CD8-positive, alpha-beta T cell (primary cell): ENCODE measurements at places on chromosomes 16 and 17.

GRCh38 chr17:17763136-17763535 lies 73.7 kb downstream of the SREBF1 start:
- DNase-seq, result no peak

- no peak for DNase-seq
Measured at GRCh38 chr17:80491478-80492342, 15.3 kb upstream of the NPTX1 start.

- peak; percentile 61 for DNase-seq
Measured at GRCh38 chr17:57956291-57957119, 1.3 kb upstream of the CUEDC1 start.

DNA sequence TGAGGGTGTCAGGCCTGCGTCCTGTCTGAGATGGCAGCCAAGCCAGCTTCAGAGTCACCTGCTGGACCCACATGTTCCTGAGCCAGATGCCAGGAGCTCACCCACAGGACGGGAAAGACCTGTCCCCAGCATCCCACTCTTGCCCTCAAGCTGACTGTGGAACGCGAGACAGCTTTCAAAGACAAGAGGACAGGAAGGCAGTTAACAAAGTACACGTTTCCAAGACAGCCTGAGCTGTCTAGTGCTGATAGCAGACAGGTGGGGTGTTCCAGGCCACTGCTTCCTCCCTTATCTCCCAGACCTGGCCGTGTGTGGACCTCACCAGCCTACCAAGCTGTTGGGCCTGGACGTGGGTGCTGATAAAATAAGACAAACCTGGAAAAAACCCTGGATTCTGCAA lies 13.2 kb downstream of the CMTM3 start:
- no peak for DNase-seq

- DNase-seq, result no peak
Measured at GRCh38 chr17:73227379-73227778, 34.3 kb downstream of the CPSF4L start.

DNA sequence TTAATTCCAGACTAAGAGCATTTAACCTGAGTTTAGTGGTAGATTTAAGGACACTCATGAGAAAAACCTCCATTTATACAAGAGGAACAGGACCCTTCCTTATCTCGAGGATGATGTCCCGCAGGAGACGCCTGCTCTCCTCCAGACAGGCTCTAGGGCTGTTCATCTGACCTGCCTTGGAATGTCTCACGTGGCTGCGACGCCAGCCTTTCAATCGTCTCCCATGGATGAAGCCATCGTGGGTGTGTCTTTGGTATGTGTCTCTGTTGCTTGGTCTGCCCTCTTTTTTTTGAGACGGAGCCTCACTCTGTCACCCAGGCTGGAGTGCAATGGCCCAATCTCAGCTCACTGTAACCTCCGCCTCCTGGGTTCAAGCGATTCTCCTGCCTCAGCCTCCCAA lies 16.5 kb downstream of the CHMP6 start:
- no peak for DNase-seq

GRCh38 chr16:72517154-72517553 lies 345.2 kb upstream of the PMFBP1 start:
- no peak for DNase-seq

DNA sequence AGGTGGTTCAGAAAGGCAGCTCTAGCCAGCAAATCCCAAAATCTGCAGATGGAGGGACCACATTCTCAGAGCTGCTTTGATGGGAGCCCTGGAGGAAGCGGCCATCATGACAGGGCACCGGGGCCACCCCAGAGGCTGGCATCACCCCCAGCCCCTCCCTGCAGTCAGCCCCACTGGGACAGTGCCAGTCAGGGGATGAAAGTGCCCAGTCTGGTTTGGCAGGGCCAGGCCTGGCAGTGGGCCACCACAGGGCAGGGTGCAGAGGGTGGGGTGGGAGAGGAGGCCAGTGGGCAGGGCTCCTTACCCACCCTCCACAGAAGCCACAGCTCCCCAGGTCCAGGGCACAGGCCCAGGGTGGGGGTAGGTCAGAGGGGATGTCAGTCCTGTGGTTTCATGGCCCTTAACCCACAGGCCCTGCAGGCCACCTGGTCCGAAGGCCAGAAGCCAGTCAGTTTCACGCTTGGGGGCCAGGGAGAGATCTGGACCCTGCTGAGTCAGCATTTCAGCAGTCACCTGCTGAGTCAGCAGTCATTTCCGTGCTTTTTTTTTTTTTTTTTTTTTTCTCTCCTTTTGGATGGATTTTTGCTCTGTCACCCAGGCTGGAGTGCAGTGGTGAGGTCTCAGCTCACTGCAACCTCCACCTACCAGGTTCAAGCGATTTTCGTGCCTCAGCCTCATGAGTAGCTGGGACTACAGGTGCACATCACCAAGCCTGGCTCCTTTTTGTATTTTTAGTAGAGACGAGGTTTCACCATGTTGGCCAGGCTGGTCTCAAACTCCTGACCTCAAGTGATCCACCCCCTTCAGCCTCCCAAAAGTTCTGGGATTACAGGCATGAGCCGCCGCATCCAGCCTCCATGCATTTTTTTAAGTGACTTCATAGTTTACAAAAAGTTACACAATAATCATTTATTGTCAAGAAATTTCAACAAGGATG lies 10.4 kb downstream of the SLC25A10 start:
- DNase-seq, result no peak

DNA sequence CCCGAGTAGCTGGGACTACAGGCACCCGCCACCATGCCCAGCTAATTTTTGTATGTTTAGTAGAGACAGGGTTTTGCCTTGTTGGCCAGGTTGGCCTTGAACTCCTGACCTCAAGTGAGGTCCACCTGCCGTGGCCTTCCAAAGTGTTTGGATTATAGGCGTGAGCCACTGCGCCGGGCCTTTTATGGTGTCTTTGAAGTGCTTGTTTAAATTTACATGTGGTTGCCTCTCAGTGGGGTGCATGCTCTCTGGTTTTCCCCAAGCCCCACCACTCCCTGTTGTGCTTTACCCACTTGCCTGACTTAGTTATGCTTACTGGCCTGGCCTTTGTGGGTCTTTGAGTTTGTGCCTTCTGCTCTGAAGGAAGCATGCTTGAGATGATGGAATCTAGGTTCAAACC lies 132.0 kb downstream of the PRKCB start:
- DNase-seq, result no peak

GRCh38 chr17:68600067-68600930 lies 868 bp downstream of the FAM20A start:
- no peak for DNase-seq

- peak; percentile 82 for DNase-seq
Measured at GRCh38 chr17:81487487-81488275, 24.9 kb downstream of the ACTG1 start.

DNA sequence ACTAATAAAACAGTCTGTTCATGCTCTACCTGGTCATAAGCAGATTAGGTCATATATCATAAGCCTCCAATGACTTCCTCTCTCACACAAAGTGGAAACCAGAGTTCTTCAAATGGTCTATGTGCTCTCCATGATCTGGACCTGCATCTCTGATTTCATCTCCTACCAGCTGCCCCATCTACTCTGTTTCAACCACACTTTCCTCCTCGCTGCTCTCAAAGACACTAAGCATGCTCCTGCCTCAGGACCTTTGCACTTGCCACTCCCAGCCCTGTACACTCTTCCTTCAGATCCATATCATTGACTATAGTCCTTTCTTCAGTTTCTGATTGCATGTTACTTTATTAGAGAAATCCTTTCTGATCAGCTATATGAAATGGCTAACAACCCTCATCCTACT lies 196.8 kb downstream of the PHKB start:
- DNase-seq, result no peak

DNA sequence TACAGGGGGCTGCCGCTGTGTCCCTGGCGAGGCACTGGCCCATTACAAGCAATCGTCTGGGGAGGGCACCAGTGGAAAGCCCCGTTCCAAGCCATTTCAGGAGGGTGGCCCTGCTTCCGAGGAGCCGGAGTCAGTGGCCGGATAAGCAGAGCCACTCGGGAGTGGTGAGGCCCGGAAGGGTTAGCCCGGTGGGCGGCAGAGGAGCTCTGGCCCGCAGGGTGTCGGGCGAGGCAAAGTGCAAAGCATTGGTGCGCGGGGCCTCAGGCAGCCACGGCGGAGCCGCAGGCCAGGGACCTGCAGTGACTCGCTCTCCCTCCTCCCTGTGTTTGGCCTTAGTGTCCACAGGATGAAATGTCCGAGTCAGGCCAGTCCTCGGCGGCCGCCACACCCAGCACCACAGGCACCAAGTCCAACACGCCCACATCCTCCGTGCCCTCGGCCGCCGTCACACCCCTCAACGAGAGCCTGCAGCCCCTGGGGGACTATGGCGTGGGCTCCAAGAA lies 24.6 kb downstream of the NME3 start:
- no peak for DNase-seq

GRCh38 chr16:84752600-84752999 lies 52.8 kb downstream of the USP10 start:
- DNase-seq, result no peak

DNA sequence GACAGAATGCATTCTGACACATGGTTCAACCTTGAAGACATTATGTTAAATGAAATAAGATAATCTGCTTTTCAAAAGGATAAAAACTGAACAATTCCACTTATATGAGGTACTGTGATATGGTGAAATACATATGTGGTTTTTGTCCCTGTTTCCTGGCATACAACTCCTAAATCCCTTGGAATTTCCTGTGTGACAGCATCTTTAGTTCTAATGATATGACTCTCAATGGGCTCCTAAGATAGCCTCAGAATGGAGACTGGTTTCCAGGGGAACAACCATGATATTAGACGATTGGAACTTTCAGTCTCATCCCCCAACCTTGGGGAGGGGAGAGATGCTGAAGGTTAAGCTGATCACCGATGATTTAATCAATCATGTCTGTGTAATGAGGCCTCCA lies 37.7 kb upstream of the PHLPP2 start:
- no peak for DNase-seq

DNA sequence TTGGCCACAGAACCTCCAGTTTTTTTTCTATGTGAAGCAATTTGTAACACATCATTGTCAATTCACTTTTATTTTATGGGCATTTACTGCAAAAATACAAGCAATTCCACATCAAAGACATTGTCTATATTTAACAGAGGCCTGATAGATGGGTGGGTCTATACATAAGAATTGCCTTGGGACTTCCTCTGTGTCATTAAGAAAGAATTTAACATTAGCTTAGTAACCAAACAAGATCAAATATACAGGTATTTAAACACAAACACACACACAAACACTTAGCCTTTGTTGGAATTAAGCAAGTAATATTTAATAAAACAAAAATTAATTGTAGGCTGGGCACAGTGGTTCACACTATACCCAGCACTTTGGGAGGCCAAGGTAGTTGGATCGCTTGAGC lies 4.3 kb upstream of the PITPNC1 start:
- DNase-seq, result no peak

DNA sequence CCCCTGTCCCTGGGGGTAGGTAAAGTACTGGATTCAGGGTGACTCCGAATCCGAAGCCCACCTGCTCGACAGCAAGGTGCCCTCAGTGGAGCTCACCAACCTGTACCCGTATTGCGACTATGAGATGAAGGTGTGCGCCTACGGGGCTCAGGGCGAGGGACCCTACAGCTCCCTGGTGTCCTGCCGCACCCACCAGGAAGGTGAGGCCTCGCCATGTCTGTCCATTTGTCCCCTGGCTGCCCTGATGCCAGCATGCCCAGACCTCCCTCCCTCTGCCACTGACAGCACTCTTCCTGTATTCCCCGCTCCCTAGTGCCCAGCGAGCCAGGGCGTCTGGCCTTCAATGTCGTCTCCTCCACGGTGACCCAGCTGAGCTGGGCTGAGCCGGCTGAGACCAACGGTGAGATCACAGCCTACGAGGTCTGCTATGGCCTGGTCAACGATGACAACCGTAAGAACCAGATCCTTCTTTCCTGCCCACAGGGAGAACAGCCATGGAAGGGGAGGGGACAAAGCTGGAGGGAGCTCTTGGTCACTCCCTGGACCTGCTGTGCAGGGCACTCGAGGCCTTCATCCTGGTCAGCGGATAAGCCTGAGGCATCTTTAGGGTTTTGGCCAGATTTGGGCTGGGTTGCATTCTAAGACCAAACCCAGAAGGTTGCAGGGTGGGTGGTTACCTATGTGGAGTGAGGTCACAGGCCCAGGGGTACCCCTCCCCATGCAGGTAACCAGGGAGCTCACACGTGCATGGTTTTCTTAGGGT lies 14.2 kb downstream of the GALK1 start:
- no peak for DNase-seq

DNA sequence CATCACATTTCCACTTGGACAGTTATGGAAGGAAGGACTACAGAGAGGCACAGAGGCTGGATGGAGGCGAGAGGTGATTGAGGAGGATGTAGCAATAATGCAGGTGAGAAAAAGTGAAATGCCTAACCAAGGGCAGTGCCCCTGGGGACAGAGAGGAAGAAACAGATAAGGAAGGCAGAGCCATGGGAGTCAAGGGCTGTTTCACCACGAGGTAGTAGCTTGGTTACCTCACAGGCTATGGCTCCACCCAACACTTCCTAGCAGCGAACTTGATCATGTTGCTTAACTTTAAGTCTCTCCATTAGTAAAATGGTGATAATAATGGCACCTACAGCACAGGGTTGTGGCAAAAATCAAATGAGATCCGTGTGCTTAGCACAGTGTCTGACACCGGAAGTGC lies 83.9 kb downstream of the YPEL2 start:
- no peak for DNase-seq

- no peak for DNase-seq
Measured at GRCh38 chr16:68770671-68771070, 33.6 kb downstream of the CDH1 start.

DNA sequence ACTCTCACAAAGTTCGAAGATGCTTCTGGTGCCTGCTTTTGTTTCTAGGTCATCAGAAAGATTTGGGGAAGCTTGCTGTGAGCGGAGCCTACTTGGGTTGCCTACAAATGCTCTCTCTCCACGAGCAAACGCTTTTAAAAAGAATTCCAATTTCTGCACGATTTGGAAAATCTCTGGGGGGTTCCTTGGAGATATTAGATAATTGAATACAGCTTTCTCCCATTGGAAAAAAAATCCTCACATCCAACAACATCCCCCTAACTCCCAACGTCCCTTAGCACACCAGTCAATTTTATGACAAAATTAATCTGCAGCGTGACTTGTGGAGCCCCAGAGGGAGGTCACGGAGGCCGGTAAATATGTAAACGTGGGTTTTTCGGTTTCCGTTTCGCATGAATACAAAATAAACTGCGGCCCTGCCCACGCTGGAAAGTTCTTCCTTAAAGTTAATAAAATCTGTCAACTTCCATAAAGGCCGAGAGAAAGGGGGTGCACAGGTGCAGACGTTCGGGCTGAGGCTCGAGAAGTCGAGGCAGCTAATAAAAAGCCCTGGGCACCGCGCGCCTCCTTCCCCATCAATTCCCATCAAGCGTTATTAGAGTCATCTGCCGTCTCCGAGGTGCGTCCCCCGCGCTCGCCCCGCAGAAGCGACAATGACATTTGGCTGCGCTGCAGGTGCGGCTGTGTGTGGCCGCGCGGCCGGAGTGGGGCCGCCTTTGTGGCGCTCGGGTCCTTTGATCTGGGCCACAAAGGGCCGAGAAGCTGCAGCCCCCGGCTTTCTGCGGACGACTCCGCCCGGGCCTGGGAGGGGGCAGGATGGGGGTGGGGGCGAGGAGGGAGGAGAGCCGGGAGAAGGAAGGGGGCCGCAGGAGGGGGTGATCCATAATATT lies 37.6 kb downstream of the SALL1 start:
- no peak for DNase-seq

DNA sequence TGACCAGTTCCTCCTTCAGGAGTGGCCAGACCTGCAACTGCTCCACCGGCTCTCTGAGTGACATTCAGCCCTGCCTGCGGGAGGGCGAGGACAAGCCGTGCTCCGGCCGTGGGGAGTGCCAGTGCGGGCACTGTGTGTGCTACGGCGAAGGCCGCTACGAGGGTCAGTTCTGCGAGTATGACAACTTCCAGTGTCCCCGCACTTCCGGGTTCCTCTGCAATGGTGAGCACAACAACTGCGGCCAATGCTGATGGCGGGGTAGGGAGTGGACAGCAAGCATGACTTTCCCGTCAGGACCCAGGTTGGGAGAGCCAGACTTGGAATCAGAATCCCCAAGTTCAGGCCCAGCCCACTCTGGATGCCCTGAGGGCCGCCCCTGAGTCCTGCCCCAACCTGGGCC lies 12.2 kb downstream of the ITGB4 start:
- DNase-seq, result no peak
